GM18507 (cell line): ENCODE measurements at places on chromosomes 5 and 9.

- no peak for DNase-seq
Measured at GRCh38 chr5:135578305-135578684, 496 bp downstream of the CXCL14 start.

- DNase-seq: peak; percentile 58
Measured at GRCh38 chr5:133240425-133241091, 188.7 kb downstream of the HSPA4 start.

- no peak for DNase-seq
Measured at GRCh38 chr9:17761984-17762676, 183.3 kb downstream of the SH3GL2 start.

DNA sequence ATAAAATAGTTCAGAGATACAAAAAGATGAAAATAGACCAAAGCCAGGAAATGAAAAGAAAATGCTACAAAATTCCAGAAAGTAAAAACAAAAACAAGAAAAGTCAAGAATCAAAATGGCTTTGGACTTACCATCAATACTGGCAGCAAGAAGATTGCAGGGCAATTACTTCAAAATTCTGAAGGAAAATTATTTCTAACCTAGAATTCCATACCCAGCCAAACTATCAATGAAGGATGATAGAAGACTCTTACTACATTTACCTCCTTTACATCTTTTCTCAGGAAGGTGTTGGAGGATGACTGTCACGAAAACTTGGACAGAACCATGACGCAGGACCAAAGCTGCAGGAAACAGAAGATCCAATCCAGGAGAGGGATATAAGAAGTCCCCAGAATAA, 46.8 kb downstream of the EGFLAM start:
- DNase-seq: no peak

GRCh38 chr5:59180515-59180914, 597.6 kb downstream of the RAB3C start:
- DNase-seq: peak; percentile 2

GRCh38 chr5:14851597-14851996, 20.0 kb downstream of the ANKH start:
- no peak for DNase-seq

DNA sequence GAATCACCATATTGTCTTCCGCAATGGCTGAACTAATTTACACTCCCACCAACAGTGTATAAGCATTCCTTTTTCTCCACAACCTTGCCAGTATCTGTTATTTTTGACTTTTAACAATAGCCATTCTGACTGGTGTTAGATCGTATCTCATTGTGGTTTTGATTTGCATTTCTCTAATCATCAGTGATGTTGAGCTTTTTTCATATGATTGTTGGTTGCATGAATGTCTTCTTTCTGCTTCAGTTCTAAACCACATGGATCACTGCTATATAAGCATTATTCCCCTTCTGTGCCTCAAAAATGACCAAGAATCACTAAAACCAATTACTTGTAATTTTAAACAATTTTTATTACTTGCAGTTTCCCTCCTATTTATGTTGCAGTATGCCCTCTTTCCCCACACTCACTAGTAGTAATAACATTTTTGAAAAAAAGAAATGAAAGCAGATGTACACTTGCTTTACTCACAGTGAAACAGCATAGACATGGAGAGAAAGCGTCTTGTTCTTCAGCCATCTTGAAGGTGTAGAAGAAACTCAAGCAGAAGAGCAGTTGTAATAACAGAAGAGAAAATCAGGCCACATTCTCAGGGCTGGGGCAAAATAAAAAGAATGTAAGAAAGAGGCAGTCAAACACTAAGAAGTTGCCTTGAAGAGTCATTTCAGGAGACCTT, 4.5 kb upstream of the TMEM252 start:
- no peak for DNase-seq

- DNase-seq: no peak
Measured at GRCh38 chr5:160237571-160238093, 8.3 kb downstream of the FABP6 start.

- DNase-seq: no peak
Measured at GRCh38 chr5:122880170-122880689, 34.8 kb downstream of the SNX24 start.

- DNase-seq: no peak
Measured at GRCh38 chr5:154653418-154653763, 101.8 kb upstream of the LARP1 start.

- DNase-seq: no peak
Measured at GRCh38 chr5:96487859-96488258, 54.8 kb upstream of the PCSK1 start.

GRCh38 chr5:131679911-131680310, 44.9 kb upstream of the RAPGEF6 start:
- no peak for DNase-seq

DNA sequence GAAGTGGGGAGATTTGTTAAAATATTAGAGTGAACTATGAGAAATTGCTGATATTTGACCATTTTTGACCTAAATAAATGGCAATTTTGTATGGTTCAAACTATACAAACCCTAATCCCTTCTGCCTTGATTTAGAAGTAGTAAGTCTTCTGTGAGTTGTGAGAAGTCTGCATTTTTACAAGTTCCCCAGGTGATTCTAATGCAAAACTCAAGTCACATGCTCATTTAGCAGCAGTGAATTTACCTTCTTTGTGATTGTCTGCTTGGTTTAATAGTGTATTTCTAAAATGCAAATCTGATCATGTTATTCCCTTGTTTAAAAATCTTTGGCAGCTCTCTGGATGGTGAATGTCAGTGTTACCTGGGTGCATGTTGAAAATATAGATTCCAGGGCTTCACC, 2.8 kb downstream of the MEGF10 start:
- DNase-seq: no peak

GRCh38 chr5:134110382-134110781, 4.1 kb upstream of the TCF7 start:
- no peak for DNase-seq

DNA sequence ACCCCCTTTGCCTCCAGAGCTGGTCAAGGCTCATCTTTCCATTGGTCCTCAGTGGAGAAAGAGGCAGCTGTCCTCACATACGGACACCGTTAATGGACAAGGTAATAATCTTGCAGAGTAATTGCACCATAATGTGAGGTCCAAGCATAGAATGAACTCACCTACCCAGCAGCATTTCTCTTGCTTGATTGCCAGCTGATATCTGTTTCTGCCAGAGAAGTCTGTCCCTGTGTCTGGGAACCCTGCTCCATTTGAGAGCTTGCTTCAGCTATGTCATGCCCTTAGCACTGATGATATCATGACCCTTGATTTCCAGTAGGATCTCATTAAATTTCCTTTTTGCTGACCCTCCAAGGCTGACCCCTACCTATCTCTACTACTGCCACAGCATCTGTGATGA, 154.6 kb downstream of the PIK3R1 start:
- DNase-seq: no peak

DNA sequence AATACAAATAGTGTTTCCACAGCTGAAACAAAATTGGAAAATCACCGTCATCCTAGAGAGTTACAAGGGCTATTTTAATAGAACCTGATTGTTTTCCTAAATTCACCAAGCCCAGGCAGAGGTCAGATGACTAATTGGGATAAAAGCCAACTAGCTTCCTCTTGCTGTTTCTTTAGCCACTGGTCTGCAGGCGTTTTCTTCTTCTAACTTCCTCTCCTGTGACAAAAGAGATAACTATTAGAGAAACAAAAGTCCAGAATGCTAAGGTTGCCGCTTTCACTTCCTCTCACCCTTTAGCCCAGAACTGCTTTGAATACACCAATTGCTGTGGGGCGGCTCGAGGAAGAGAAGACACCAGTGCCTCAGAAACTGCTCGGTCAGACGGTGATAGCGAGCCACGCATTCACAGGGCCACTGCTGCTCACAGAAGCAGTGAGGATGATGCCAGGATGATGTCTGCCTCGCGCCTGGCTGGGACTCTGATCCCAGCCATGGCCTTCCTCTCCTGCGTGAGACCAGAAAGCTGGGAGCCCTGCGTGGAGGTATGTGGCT, at the start of gene TLR4:
TLR4 (plus strand) TSS at position 380 of the 552 bp plus-strand sequence; CDS start at position 450, 70 bp downstream.
- peak; percentile 40 for DNase-seq

DNA sequence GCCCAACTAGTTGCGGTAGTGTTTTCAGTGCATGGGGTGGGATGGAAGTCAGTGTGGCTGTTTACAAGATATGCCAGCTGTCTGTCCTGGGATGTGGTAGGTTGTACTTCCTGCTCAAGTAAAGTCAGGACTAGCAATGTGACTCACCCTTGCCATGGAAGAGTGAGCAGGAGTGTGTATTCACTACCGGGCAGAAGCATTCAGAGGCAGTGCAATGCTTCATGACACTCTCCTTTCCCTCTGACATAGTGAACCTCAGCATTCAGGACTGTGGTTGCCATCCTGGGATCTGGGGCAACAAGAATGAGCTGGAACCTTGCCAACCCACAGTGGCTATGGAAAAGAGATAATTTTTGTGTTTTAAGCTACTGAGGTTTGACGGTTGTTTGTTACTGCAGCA, 68.9 kb downstream of the BOD1 start:
- peak; percentile 28 for DNase-seq

- no peak for DNase-seq
Measured at GRCh38 chr5:41012318-41012717, 58.8 kb downstream of the MROH2B start.

- DNase-seq: no peak
Measured at GRCh38 chr5:53874409-53874808, 314.0 kb downstream of the NDUFS4 start.

DNA sequence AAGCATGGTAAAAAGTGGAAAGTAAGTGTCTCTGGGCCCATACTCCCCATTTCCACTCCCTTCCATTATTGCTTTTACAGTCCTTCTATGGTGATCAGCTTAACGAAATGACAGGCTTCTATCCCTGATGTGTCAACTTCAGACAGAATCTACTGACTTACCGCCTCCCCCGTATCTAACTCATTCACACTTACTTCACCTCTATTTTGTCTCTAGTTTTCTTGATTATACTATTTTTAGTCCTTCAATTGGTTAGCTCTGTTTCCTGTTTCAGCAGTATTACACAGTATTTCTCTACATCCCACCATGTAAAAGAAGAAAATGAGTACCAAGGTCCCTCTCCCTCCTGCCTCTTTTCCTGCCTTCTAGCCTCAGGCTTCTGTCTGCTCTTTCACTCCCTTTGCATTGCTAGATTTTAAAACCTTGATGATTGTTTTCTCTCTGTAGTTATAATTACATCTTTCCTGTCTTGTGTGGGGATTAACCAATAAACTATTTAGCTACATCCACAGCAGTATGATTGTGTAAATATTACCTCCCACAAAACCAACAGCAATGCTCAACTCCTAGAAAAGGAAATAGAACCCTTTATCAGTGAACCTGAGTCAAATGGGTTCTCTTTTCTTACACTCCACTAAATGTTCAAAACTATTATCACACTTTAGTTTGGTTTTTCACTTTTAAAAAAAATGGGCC, 53.4 kb downstream of the GNAQ start:
- DNase-seq: no peak

DNA sequence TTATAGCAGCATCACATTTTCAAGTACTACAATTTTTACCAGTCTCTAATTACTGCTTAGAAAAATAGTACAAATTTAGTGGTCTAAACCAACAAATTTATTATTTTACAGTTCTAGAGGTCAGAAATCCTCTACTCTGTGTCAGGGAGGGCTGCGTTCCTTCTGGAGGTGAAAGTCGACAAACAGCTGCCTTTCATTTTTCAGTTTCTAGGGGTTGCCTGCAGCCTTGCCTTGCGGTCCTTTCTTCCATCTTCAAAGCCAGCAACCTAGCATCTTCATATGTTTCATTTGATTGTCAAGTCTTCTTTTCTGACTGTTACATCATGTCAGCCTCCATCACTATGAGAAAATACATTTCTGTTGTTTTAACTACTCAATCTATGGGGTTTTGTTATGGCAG, 1022.1 kb downstream of the CDH18 start:
- DNase-seq: no peak

GRCh38 chr9:20507431-20507830, 114.9 kb downstream of the MLLT3 start:
- no peak for DNase-seq

DNA sequence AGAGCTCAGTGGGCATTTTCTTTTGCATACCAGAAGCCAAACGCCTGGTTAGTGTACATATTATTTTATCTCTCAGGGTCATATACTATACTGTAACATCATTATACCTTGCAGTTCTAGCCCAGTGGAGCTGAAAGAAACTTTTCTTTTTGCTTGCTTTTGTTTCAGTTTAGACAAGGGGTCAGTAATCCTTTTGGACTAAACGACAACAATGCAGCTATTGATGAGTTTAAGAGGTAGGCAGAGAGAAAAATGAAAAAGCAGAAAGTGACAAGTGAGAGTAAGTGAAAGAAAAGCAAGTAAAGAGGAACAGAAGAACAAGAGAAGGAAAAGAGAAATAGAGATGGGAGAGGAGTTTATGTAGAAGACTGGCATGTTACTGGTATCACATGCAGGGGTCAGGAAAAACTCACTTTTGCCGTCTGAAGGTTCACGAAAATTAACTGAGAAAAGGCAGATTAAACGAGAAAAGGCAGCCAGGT, 47.4 kb upstream of the TENT2 start:
- DNase-seq: no peak
